ENCODE measurements at places on chromosomes 11 and 22.

GRCh38 chr11:60165538-60165937 is 17.3 kb downstream of the MS4A6A start:
- no peak for DNase-seq

GRCh38 chr11:89536926-89537325 is 45.8 kb upstream of the NOX4 start:
- DNase-seq, result no peak

DNA sequence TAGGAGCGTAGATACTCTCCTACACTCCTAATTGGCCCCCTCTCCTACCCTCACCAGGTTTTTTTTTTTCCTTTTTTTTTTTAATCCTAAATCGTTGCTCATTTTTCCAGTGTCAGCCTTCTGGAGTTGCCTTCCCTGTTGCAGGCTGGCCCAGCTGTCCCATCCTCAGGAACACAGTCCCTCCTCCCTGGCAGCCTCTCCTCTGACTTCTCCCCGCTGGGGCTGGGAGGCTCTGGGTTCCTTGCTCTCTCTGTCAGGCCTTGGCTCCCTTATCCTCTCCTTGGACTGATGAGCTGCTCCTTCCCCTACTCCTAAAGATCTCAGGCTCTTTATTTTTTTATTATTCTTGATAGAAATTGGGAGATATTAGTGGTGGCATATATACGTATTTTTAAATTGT is 62.2 kb downstream of the PKNOX2 start:
- no peak for DNase-seq

DNA sequence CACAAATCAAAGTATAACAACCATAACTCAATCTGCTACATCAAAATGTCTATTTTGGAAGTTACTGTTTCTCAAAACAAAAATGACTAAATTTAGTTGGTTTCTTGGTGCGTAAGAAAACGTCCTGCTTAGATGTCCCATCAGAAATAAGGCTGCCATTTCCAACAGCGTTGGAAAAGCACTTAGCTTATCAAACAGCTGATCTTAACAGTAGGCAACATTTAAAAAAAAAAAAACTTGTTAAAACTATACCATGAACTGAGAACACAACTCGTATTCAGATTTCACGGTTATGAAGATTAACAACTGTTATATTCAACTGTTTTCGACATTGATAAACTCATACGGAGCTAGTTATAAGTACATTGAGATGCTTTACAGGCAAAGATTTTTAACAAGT is 2.4 kb downstream of the CEP57 start:
- DNase-seq, result no peak

DNA sequence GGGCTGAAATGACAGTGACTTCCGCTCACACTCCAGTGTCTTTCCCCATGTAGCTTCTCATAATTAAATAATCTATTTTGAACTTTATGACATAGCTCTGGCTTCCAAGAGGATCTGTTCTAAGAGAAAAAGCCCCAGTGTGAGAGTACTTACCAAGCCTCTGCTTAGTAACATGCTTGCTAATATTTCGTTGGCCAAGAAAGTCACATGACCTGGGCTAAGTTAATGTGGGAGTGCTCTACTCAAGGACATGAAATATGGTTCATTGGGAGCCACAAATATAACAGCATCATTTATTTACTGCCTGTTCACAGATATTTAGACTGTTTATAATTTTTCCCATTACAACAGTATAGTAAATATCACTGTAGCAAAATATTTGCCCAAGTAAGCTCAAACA is 42.5 kb downstream of the CCDC73 start:
- no peak for DNase-seq

GRCh38 chr11:119531623-119532022 is 108.7 kb upstream of the THY1 start:
- DNase-seq, result no peak

GRCh38 chr11:73894725-73895335 is 18.0 kb downstream of the PAAF1 start:
- DNase-seq, result no peak

DNA sequence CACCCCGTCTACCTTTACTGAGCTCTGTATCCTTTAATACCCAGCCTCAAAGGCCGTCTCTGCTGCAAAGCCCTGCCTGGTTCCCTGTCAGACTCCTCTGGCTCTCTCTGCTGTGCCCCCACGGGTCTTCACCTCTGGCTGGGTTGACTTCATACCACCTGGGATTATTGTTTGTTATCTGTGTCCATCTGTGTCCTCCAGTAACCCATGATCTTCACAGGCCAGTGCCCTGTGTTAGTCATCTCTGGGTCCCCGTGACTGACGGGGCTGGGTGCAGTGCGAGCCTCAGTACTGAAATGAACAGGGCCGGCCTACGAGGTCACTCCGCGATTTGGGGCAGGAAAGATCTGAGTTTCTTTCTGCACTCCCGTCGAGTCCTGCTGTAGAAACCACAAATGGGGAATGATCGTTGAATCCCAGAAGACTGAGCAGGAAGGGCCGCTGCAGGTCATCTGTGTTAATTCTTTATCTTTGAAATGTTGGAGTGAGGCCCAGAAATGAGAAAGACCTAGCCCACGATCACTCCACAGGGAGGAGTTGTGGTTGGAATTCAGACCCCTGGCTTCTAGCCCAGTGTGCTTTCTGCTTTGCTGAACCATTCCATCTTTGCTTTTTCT is 12.3 kb upstream of the TUB start:
- DNase-seq, result peak; percentile 70

DNA sequence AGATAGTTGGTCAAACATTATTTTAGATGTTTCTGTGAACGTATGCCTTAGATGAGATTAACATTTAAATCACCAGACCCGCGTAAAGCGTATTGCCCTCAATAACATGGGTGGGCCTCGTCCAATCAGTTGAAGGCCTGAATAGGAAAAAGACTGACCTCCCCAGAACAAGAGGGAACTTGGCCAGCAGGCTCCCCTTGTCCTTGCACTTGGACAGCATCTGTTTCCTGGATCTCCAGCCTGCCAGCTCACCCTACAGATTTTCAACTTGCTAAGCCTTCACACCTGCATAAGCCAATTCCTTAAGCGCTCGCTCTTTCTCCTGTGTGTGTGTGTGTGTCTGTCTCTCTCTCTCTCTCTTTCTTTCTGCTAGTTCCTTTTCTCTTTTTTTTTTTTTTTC is 8.2 kb downstream of the TOM1 start:
- DNase-seq, result no peak

All from SK-N-SH (cell line).